ENCODE measurements at places on chromosomes 4 and X.

GRCh38 chrX:110419512-110419911, 60.9 kb downstream of the RTL9 start:
- DNase-seq = no peak

DNA sequence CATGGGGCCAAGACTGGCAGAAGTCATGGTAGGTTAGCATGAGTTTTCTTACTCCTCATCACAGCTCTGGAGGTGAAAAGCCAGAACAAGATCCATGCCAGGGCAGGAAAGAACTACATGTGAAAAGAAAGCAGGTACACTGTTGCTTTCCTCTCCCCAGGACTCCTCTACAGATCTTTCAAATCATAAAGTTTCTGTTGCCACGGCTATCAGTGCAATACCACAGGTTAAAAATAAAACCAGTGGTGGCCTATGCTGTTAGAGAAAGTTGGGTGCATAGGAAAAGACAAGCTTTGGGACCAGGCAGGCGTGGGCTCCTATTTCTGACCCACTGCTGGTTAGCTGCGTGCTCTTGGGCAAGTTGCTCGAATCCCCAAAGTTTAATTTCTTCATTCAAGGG, 81.4 kb downstream of the SH3RF1 start:
- no peak for DNase-seq

DNA sequence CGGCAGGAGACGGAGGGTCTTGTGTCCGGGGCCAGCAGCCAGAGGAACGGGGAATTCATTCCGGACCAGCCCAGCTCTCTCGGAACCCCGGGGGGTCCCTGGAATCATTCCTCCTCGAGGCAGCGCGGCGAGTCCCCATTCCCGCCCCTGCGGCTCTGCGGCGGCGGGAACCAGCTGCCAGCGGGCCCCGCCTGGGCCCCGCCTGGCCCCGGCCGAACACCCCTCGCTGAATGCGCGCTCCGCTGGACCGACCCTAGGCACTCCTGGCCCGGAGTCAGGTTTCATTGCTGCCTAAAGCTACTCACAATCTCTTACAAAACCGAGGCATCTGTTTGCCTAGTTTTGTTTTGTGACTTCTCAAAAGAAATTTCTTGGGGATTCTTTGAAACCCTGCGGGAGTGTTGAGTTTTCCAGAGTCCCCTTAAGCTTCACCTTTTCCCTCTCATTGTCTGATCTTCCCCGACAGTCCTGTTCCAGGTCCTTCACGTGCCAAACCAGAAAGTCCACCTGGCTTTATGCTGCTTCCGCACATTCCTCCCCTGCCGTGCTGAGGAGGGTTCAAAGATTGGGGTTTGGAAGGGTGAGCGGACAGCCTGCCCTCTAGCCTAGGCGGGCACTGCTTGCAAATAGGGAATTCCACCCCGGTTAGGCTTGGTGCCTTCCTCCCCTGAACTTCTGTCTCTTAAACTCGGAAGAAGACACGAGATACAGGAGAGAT, 789 bp downstream of the ARHGAP10 start:
- DNase-seq = no peak

GRCh38 chr4:34183926-34184325, 2060.4 kb downstream of the ARAP2 start:
- peak; percentile 17 for DNase-seq

- no peak for DNase-seq
Observed at GRCh38 chrX:43166874-43167273, 388.9 kb upstream of the PPP1R2C start.

Data from RCC 7860 (cell line).